ENCODE measurements at places on chromosomes 4 and X.

- no peak for DNase-seq
Measured at GRCh38 chrX:109890300-109890699, 112.6 kb upstream of the TMEM164 start.

- peak; percentile 52 for DNase-seq
Measured at GRCh38 chr4:128601991-128602695, 207.4 kb upstream of the JADE1 start.

DNA sequence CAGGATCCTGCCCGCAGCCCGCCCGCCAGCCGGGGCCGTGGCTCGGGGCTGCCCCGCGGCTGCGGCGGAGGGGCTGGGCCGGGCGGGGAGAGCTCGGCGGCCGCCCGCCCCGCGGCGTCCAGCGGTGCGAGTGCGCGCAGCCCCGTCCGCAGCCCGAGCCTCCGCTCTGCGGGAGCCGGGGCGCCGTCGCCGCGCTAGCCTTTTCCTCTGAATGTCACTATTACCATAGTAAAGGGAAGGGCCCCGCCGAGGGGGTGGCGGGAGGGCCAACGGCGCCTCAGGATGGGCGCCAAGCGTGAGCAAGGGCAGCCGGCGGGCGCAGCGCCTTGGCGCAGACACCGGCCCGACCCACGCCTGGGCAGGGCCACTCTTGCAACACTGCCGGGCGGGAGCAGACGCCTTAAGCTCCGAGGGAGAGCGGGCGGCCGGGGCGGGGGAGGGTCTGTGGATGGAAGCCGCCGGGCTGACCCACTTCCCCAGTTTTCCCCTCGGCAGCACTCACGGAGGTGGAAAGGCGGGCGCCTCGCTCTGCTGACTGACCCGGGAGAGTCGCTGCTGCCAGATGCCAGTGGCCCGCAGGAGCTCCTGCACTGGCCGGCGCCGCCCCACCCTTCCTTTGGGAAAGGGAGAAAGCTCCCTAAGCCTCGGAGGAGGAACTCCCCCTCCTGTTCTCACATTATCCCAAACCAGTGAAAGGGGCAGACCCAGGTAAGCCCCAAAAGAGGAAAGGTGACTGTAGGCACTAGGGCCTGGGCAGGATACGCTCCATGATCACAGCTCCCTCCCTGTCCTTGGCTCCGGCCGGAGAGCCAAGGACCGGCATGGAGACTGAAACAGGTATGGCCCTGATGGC is 329.4 kb downstream of the HNRNPD start:
- peak; percentile 46 for DNase-seq

- DNase-seq = no peak
Measured at GRCh38 chr4:61877266-61877665, 677.1 kb downstream of the ADGRL3 start.

GRCh38 chrX:27057883-27058282 is 405.3 kb downstream of the PPP4R3C start:
- no peak for DNase-seq

GRCh38 chrX:147779173-147779572 is 132.5 kb upstream of the FMR1 start:
- no peak for DNase-seq

GRCh38 chr4:89056953-89057398 is at the start of gene FAM13A:
Gene FAM13A (minus strand): TSS chr4:89057185. CDS start chr4:89056964, 221 bp downstream.
- DNase-seq = peak; percentile 94

DNA sequence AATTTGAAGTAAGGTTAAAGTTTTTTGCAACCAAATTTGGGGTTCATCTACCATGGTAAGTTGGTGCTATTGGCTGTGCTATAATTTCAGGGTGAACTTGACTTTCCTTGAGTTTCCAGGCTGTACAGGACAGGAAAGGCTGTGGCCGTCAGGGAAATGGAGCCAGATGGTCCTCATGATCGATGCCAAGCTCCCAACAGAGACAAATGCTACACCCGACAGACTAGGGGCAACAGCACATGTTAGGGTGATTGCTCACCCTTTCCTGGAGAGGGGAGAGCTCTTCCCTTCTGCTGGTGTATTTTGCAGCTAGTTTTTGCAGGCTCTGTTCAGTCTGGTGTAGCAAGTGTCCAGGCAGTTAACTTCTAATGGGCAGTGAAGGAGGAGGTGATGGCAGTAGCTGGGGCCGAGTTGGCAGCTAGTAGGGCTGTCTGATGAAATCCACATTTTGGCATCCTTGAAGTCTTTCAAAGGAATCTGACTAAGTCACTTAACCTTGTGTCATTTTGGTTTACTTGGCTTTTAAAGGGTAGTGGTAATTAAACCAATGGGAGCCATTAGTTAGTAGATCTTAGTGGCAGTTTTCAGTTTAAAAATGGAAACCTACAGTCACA is 47.8 kb downstream of the GAB1 start:
- DNase-seq = no peak

GRCh38 chr4:5052726-5053425 is 1.6 kb downstream of the STK32B start:
- DNase-seq = peak; percentile 11

DNA sequence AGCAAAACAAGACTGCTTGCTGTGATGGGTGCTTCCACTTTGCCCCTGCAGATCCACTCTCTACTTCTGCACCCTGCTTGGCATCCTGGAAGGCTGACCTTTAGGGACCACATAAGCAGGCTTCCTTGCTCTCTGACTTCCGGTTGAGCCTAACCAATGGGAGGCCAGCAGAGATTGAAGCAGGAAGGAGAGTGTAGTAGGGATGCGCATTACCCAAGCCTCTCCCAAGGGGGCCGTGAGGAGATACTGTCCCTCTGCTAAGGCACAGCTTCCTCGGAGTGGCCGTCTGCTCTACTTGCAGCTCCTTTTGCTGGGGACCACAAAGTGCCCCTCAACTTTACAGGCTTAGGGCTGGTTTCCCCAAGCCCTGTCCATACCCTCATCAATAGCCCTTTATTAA is 624.3 kb upstream of the TENM3 start:
- no peak for DNase-seq

DNA sequence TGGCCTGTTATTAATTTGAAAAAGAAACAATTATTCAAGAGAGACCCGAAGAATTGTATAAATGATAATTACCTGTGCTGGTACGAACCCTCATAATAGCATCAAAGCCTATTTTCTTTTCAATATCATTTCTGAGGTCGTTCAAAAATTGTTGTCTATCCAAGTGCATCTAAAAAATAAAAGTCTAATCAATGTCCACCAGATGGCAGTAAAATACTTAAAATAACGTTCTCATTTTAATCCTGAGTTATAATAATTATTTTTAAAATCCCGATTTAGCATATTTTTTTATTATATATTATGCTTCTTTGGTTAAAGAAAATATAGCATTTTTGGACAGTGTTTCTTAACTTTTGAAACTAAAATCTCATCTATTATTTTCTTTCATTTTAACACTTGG is 55.7 kb downstream of the METTL14 start:
- peak; percentile 31 for DNase-seq

GRCh38 chrX:16651391-16652024 is 1.6 kb downstream of the S100G start:
- no peak for DNase-seq

GRCh38 chr4:162836773-162837172 is 329.9 kb downstream of the NAF1 start:
- DNase-seq = no peak

DNA sequence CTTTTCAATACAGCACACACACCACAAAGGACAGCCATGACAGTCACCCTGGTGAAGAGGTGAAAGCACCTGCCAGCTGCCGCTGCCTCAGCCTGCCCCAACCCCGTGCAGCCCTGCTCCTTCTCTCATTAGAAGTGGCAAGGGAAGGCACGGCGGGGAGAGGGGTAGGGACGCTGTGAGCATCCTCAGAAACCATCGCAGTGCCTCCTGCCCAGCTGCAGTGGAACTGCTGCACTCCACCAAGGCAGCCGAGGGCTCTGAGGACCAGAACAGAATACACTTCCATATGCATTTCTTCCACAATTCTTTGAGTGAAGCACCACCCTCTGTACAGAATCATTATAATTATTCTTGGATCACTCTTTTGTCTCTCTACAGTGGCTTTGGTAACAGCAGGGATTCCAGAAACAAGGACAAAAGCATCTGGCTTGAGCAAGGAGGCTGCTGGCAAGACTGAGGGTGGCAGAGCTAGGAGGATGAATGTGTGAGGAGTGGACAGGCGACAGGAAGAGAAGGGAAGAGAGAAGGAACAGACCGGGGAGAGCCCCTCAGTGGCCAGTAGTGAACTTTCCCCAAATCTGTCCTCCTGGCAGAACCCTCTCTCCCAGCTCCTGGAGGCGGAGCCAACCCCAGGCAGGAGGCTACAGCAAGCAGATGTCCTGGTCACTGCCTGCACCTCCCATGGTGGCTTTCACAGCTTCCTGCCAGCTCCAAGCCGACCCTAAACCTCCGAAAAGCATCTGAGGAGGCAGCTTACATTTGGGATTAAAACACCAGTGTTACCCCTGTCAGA is 73.2 kb downstream of the MTNR1A start:
- DNase-seq = no peak

GRCh38 chr4:136329042-136329662 is 1203.1 kb downstream of the PCDH18 start:
- DNase-seq = no peak

GRCh38 chr4:48450740-48451139 is 32.4 kb upstream of the SLC10A4 start:
- no peak for DNase-seq

DNA sequence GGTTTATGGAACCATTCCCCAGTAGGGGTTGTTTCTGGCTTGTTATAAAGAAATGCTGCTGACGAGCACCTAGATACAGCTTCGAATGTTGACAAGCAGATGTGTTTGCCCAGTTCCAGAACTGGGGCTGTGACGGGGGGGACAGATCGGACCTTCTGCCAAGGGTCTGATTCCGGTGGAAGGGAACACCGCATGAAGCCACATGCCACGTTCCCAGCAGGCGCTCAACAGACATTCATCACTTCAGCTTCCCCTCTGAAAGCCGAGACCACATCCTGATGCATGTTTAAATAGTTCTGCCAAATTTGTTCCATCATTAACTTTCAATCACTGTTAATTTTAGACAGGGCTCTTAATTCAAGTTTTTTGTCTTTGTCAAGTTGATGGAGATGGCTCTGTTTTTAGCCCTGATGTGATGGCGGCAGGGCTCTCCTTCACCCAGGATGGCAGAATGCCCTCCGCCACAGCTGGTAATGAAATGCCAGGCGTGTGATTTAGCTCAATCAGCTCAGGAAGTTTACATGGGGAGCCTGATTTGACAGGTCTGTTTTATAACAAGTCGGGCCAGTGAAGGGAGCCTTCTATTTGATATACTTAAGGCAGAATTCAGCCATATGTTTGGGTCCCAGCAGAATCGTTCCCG is 57.4 kb downstream of the PSAPL1 start:
- DNase-seq = no peak

- DNase-seq = no peak
Measured at GRCh38 chr4:188023682-188024081, 28.1 kb downstream of the ZFP42 start.

DNA sequence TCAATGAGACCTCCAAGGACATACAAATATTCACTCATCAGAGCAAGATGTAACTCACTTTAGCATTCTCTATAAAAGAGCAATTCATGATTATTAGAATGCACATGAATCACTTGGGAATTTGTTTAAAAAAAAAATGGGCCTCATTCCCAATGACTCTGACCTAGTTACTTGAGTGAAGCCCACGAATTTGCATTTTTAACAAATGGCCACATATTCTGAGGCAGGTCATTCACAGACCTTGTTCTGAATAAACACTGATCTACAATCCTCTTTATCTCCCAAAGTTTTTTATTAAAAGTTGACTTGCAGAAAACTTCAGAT is 255.1 kb upstream of the VEGFC start:
- peak; percentile 47 for DNase-seq

- peak; percentile 60 for DNase-seq
Measured at GRCh38 chr4:159451006-159451405, 348.1 kb downstream of the RAPGEF2 start.

DNA sequence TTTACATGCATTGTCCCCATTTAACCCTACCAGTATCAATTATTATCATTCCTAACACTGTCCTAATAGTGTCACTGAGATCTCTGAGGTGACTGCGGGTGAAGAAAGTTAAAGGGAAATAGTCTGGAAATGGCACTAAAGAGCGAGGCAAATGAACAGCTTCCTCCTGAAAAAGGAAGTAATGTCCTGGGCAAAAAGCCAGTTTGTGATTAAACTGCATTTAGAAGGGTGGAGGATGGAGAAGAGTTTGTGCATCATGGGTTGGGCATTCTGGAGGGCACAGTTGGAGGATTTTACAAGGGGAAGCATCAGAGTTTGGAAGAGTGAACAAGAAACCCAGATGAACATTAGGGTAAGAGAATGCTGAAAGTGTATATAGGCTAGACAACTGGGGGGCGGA is 60.5 kb upstream of the SLC25A4 start:
- DNase-seq = no peak

DNA sequence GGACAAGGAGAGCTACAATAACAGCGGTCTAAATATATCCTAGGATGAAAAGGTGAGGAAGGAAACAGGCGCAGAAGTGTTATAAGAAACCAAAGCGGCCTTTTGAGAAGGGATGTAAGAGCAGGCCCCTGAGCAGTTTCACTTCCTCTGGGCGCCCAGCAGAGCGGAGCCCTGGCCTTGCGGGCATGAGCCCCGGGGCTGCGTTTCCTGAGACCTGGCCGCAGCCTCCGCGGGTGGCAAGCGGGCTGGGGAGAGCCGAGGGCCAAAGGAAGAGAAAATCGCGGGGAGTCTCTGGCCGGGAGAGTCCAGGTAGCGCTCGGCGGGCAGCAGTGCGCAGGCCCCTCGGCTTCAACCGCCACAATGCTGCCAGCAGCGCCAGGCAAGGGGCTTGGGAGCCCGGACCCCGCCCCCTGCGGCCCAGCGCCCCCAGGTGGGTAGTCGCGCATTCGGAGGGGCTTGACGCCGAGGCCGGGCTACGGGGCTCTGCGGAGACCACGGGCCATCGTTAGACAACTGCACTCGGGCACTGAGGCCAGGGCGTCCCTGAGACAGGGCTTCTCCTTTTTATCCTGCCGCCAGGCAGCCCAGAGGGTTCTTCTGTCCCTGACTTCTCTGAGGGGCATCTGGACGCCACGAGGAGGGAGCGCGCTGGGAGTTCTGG is at the start of gene BANK1:
BANK1 (plus strand) TSS at position 210 of the 661 bp plus-strand sequence; CDS start at position 361, 151 bp downstream.
- DNase-seq = peak; percentile 28

- DNase-seq = no peak
Measured at GRCh38 chrX:111649638-111650037, 31.3 kb upstream of the ALG13 start.

DNA sequence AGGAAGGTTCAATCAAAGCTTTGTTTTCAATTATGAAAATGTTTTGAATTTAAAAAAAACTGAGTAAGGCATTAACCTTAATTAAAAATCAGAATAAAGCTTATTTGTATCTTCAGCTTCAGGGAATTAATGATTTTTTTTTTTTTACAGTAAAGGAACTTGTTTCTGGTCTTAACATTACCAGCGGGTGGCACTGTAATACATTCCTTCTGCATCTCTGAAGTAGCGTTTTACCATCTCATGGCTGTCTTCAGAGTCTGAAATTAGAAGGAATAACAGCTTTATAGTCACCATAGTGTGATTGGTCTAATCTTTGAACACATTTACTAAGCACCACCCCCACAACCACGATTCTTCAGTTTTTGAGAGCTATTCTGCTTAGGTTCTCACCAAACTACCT is 102.6 kb downstream of the IL1RAPL2 start:
- DNase-seq = peak; percentile 1

- DNase-seq = no peak
Measured at GRCh38 chr4:155578219-155578618, 88.4 kb upstream of the GUCY1A1 start.

All from fibroblast of skin of back (primary cell).